Vagina (tissue), 2 donors: ENCODE measurements at places on chromosomes 4 and X.

DNA sequence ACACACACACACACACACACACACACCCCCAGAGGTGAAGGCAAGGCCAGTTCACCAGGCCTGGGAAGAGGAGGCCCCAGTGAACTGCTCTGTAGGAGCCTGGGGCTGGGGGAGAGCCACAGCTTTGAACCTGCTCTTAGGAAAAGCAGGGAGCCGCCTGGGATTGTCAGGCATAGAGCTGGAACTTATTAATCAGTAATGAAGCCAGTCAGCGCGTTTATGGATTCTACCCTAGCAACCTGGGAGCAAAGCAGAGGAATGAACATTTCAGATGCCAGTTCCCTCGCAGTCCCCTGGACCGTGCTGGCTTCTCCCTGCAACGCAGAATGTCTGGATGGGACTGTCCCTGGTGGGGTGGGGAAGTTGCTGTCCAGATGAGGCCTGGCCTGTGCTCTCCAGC is 45.3 kb upstream of the DDX3X start:
- no peak for DNase-seq

- no peak for DNase-seq
These were observed 40.5 kb upstream of the MGST2 start for GRCh38 chr4:139625093-139625455.

- no peak for DNase-seq
These were observed 11.7 kb upstream of the ZBTB33 start for GRCh38 chrX:120238933-120239332.

DNA sequence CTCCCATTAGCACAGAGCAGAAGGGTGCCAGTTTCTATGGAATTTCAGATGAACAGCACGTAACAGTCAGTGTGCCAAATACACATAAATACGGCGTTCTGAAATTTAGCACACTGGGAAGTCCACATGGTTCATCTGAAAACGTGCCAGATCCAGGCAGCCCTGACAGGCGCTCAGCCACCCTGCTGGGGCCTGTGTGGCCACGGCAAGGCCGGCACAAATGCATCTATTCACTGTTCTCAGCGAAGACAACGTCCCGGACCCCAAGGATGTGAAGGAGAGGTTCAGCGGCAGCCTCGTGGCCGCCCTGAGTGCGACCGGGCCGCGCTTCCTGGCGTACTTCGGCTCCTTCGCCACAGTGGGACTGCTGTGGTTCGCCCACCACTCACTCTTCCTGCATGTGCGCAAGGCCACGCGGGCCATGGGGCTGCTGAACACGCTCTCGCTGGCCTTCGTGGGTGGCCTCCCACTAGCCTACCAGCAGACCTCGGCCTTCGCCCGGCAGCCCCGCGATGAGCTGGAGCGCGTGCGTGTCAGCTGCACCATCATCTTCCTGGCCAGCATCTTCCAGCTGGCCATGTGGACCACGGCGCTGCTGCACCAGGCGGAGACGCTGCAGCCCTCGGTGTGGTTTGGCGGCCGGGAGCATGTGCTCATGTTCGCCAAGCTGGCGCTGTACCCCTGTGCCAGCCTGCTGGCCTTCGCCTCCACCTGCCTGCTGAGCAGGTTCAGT is 15.6 kb downstream of the DGKQ start:
- no peak for DNase-seq

- no peak for DNase-seq
These were observed 132.6 kb downstream of the PWWP3B start for GRCh38 chrX:106300656-106301055.

DNA sequence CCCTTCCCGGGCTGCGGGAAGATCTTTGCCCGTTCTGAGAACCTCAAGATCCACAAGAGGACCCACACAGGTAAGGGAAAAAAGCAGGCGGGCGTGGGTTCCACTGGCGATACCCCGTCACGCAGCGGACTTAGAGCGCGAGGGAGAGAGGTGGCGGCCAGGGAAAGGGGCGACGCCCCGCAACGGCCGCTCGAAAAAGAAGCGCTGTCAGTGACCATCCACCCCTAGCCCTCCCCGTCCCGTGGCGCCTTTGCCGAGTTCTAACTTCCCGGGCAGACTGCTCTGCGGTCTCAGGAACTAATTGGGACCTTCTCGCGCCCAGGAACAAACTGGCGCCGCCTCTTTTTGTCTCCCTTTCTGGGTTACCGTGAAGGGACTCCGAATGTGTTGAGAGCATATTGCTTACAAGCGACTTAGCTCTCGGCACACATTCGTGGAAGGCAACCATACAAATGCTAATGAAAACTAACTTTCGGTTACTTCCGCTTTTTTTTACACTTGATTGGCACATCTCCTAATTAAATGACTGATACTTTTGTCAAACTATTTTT is 1.8 kb downstream of the ZIC3 start:
- no peak for DNase-seq

- no peak for DNase-seq
These were observed 32.4 kb upstream of the PPP2R3B start for GRCh38 chrX:418927-419729.

DNA sequence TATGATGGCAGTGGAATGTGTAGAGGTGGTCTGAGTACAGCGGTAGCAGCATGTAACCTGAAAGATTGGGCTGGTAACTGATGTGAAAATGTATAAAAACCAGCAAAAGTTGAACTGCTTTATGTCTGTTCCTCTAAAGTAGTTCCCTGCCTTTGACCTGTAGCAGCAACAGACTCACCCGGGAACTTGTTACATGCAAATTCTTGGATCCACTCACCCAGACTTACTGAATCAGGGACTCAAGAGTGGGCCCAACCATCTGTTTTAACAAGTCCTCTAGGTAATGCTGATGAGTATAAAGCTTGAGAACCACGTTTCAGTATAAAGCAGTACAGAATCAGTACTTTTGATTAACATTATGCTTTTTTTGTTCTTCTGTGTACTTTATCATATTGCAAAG is 84.7 kb downstream of the RAP1GDS1 start:
- DNase-seq, result no peak

- no peak for DNase-seq
These were observed 37.4 kb downstream of the MID1 start for GRCh38 chrX:10582945-10583344.

GRCh38 chr4:8439914-8440491 is 520 bp downstream of the ACOX3 start:
- no peak for DNase-seq

DNA sequence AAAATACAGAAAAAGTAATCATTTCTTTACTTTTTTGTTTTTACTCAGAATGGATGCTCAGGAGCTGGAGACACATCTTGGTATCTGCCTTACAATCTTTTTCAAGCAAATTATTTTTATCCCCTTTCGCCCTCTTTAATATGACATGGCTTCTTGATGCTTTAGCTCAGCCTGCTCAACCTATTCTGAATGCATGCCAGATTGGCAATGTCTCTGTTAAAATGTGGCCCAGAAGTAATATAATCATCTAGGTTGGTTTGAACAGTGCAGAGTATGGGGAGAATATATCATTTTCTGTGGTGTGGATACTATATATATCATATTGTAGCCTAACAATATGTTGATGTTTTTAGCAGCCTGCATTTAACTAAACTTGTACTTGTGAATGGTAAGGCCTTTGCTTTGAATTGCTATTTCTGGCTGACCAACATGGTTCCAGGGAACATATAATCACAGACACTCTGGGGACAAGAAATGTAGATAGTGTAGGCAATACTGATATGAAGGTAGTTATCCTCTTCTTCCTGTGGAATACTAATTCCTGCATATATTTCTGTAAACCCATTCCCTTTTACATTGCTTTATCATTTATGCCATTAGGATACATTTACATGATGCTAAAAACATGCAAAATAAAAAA is 282.7 kb downstream of the PPP3CA start:
- DNase-seq, result no peak

DNA sequence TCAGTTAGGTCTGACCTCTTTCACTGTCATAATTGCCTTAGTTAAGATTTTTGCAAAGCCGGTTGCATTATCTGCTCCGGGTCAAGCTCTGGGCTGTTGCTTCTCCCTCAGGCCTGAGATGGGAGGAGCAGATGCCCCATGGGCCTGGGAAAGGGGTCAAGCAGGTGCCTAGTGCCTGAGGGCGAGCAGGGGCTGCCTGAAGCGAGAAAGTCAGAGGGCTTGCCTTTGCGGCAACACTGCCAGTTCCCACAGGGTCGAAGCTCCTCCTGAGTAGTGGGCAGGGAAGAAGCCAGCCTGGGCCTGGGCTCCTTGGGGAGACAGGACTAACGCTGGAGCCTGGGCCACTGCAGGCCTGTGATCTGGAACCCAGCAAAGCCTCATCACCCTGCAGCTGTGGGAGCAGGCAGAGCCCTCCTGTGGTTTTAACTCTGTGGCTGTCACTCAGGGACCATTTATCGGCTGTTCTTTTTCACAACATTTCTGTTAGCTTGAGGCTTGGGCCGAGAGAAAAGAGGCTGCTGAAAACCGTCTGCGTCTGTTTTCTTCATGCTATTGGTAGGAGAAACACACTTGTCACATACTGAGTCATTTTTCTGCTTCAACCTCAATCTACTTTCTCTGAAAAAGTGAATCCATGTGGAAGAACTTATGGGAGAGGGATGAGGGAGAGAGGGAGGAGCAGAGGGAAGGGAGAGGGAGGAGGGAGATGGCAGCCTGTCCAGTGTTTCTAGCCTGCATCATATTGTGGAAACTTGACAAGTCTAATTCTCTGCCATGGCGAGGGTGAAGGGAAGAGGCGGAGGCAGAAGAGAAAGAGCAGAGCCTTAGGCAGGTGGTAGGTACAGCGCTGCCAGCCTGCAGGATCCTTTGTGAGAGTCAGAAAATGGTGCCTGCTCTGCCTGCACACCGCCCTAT is 68.4 kb downstream of the RHOH start:
- no peak for DNase-seq

- DNase-seq, result no peak
These were observed 15.6 kb upstream of the ASMTL start for GRCh38 chrX:1468250-1468772.

- DNase-seq, result no peak
These were observed 776 bp downstream of the RBM47 start for GRCh38 chr4:40628888-40629287.

DNA sequence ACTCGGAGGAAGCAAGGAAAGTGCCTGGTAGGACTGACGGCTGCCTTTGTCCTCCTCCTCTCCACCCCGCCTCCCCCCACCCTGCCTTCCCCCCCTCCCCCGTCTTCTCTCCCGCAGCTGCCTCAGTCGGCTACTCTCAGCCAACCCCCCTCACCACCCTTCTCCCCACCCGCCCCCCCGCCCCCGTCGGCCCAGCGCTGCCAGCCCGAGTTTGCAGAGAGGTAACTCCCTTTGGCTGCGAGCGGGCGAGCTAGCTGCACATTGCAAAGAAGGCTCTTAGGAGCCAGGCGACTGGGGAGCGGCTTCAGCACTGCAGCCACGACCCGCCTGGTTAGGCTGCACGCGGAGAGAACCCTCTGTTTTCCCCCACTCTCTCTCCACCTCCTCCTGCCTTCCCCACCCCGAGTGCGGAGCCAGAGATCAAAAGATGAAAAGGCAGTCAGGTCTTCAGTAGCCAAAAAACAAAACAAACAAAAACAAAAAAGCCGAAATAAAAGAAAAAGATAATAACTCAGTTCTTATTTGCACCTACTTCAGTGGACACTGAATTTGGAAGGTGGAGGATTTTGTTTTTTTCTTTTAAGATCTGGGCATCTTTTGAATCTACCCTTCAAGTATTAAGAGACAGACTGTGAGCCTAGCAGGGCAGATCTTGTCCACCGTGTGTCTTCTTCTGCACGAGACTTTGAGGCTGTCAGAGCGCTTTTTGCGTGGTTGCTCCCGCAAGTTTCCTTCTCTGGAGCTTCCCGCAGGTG is 637 bp downstream of the AR start:
- no peak for DNase-seq

- DNase-seq, result no peak
These were observed 101.5 kb upstream of the LIMCH1 start for GRCh38 chr4:41436419-41436818.

DNA sequence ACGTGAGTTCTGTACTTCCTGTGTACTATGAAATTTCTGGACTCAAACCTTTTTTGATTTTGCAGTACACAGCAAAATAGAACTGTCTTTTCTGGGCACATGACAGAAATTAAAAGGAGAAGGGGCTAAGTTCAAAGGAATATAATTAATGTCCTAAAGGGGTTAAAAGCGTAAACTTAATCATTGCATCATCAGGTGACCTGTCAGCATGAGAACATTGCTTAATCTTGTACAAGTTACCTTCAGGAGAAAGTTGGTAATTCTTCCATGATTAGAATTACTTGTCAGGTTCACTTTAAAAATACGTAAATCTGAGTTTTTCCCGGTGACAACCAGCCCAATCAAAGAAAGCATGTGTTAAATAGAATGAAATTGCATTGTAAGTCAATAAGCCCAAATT is 43.2 kb upstream of the PNPLA4 start:
- DNase-seq, result no peak

DNA sequence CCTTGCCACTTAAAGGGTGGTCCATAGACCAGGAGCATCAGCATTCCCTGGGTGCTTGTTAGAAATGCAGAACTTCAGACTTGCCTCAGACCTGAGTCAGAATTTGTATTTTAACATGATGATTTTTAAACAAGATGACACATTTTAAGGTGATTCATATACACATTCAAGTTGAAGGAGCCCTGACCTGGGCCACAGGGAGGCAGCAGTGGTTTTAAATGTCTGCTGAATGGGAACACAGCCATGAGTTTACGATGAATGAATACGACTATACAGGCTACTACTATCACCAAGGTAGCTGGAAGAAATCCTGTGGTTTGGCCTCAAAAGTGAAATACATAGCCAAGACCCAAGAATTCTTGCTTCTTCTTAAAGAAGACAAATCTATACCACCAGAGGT is 2.9 kb downstream of the HDAC8 start:
- no peak for DNase-seq

DNA sequence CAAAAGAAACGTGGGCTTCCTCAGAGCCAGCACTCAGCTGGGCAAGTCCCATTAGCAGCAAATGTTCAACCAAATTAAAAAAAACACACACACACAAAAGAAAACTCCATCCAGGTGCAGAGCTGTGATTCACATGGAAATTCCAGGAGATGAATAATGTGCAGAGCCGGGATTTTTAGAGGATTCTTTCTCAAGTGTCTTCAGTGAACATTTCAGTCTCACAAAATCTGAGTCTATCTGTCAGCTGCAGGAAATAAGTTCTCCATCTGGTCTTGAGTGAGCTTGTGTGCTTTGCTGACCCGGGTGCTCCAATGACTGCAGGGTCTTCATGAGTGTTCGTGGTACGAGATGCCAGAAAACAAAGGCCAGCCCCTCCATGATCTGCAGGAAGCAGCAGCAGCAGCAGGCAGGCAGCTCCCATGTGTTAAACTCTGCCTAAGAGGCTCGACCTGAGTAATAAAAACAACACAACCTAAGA is 44.3 kb downstream of the RASGEF1B start:
- no peak for DNase-seq

DNA sequence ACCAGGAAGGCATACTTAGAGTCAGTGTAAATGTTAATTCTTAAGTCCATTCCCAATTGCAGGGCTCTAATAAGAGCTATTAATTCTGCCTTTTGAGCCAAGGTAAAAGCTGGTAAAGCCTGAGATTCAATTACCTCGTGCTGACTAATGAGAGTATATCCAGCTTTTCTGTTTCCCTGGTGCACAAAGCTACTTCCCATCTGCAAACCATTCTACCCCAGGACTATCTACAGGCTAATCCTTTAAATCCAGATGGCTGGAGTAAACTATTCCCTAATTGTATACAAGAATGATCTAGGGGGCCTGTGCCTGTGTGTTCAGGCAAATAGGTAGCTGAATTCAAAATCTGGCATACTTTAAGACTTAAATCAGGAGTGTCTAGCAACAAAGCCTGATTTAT is 365.0 kb downstream of the GPM6A start:
- DNase-seq, result no peak
